ENCODE measurements at places on chromosomes 7 and 10.

GRCh38 chr10:103397191-103397825 lies 882 bp downstream of the PDCD11 start:
- no peak for DNase-seq

- DNase-seq: no peak
These were observed 55.5 kb upstream of the LOXL4 start for GRCh38 chr10:98323221-98324164.

DNA sequence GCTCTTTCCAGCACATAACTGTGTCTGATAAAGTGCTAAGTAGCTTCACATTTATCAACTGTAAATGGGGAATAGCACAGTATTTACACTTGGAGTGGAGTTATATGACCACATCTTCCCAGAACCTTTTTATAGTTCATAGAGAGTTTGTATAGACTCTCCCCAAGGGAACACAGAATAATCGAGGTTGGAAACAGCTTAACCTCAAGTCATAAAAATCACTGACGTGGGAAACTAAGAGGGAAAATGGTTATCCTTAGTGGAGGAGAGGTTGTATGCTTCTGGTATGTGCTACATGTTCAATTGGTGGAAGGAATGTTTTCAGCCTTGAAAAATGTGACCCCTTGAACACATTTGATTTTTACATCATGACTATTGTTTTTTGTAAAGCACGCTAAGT lies 167.9 kb upstream of the KIAA1217 start:
- no peak for DNase-seq

- no peak for DNase-seq
These were observed 129.2 kb downstream of the GNAI1 start for GRCh38 chr7:80263821-80264220.

DNA sequence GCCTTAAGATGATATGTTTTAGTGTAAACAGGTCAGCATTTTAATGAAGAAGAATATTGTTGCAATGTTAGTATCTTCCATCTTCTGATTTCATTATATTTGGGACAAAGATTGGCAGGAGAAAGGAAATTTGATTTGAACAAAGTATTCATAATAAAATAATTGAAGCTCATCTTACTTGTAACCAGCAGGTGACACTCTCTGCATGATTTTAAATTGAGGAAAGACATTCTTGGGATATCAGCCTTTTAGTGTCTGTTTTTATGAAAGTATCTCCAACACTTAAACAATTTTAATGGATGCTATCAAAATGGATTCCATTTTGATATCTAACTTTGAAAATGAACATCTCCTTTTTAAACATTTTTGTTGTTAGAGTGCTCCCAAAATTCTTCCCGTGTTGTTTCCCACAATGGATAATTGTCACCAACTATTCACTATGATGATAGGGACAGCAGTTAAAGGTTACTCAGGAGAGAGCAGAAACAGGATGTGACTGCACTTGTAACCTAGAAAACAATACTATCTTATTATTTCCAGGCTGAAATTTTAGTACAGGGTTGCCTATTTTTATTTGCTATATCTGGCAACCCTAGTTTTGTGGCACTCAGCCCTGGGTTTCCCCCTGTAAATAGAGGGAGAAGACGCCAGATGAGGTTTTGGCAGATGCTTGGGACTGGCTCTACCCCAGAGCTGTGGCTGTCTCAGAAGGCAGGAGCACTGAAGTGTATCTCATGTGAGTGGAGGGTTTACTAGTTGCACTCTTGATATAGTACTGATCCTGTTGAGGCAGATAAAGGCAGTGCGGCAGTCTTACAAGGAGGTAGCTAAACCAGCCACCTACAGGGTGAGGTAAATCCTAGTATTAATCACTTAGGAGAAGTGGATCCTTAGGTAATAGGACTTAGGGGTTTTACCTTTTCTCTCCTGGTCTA lies 31.0 kb upstream of the ABCB4 start:
- no peak for DNase-seq

- DNase-seq: no peak
These were observed 105.9 kb downstream of the ACTR3B start for GRCh38 chr7:152865461-152865860.

DNA sequence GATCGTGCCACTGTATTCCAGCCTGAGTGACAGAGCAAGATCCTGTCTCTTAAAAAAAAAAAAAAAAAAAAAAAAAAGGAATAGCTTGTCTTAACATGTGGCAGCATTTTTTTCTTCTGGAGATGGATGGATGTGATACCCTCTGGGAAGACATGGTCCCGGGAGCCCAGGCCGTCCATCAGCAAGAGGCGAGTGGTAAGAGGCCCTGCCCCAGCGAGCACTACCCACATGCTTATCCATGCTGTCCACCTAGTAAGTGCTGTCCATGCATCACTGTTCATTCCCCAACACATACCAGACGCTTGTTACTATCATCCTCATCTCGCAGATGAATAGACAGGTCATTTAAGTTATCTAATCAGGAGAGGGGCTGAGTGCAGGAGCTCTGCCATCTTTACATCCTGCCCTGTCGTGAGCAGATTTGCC lies 12.9 kb downstream of the ATP6V1F start:
- no peak for DNase-seq

- DNase-seq: no peak
These were observed 12.7 kb downstream of the PPIF start for GRCh38 chr10:79359816-79360498.

- DNase-seq: no peak
These were observed 117.2 kb downstream of the CNOT4 start for GRCh38 chr7:135392701-135393100.

- no peak for DNase-seq
These were observed 69.7 kb upstream of the PLPP4 start for GRCh38 chr10:120387326-120387725.

- no peak for DNase-seq
These were observed 246.1 kb downstream of the REEP3 start for GRCh38 chr10:63767138-63767801.

DNA sequence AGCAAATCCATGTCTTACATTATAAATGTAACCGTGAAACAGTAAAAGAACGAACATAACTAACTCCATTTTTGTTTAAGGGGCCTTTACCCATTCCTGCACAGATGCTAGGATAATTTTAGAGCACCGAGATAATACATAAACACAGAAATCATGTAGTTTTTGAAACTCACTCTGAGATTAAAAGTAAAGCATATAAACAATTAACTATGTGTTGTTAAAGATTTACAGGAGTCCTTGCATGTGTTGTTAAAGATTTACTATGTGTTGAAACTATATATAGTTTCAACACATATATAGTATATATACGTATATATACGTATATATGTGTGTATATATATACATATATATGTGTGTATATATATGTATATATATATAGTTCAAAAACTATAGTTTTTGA lies 7.2 kb upstream of the CALML3 start:
- no peak for DNase-seq

GRCh38 chr10:96606946-96607345 lies 20.1 kb upstream of the TM9SF3 start:
- no peak for DNase-seq

GRCh38 chr7:69211336-69211735 lies 386.9 kb upstream of the AUTS2 start:
- no peak for DNase-seq

DNA sequence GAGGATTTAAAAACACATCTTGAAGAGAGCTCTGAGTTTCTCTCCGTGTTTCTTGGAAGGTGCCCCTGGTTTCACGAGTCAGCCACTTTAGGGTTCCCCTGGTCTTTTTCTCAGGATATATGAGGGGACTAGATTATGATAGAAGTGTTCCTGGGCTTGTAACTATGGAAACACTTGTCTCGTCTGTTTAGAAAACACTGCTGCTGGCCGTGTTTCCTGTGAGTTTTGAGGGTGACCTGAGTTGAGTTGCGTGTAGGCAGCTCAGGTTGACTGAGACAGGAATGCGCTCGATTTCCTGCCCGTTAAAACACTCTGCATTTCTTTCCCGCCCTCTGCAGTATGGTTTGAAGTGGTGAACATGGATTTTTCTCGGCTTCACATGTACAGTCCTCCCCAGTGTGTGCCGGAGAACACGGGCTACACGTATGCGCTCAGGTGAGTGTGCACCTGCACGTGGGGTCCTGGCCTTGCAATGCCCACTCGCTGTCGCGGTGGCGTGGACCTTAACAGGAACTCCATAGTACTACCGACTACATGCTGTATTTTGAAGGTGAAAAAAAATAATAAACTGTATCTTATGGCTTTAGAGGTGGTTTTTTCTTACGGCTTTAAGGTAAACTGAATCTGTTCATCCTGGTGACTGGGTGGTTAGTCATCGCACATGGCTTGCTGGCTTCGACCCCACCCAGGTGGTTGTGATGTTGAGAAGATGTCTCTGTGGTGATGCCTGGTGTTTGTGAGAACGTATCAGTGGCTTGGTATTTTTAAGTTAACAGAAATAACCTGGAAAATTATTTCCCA lies at the start of gene SUN1:
TSS of gene SUN1 (plus strand) at position 310 of the 801 bp plus-strand sequence. CDS start at position 359, 49 bp downstream.
- DNase-seq: peak; percentile 32

GRCh38 chr10:126087153-126087680 lies 190.9 kb downstream of the FANK1 start:
- no peak for DNase-seq

Measured in stimulated activated CD8-positive, alpha-beta memory T cell treated with anti-CD3 and anti-CD28 coated beads, Interleukin-7, amount 100 ng/mL, for 1 hour (primary cell).